DMS 273 treated with DMSO at 0.1 percent for 48 hours (cell line): ENCODE measurements at places on chromosomes 1 and 21.

DNA sequence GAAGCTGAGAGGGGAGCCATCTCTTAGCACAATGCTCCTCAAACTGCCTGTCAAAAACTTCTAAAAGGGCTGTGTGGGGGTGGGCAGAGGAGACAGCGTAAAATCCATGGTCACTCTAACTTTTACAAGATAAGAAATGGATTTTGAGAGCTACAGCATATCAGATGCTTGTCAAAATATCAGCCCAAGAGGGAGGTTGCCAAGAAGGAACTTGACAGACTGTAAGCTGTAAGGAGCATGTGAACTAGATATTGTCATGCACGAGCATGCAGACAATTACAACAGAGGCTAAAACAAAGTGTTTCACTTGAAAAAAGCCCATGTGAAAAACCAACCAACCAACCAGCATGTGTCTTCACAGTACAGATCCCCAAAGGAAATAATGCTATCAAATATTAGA is 107.3 kb upstream of the B3GALT2 start:
- no peak for DNase-seq

DNA sequence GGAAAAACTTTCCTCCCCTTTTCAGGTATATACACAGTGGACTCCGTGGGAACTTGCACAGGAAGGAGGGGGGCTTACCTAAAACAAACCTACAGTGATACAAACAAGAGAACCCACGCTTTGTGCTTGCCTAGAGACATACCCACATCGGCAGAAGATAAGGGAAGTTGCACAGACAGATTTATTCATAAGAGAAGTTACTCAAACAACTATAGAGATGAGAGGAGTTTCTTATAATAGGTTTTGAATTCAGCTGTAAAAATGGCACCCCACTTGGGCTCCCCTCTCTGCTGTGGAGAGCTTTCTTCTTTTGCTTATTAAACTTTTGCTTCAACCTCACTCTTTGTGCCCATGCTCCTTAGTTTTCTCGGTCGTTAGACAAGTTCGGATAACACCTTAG is 1.8 kb upstream of the DUSP12 start:
- no peak for DNase-seq

- DNase-seq: no peak
Measured at GRCh38 chr1:64623750-64624191, 121.1 kb upstream of the RAVER2 start.

DNA sequence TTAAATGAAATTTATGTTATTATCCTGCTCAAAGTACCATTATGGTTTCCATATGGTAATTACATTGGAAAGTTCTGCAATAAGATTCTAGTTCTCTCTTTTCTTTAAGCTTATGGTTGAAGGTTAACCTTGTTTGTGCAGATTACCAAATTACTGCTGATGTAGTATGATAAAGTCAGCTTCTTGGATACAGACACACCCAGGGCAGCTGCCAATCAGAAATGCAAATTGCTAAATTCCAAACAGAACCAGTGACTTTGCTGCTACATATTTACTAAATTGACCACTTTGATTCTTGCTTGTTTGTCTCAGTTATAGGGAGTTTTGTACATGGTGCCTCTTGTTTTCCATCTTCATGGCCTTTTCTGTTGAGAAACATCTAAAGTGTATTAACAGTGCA is 26.5 kb downstream of the GNAT2 start:
- no peak for DNase-seq

DNA sequence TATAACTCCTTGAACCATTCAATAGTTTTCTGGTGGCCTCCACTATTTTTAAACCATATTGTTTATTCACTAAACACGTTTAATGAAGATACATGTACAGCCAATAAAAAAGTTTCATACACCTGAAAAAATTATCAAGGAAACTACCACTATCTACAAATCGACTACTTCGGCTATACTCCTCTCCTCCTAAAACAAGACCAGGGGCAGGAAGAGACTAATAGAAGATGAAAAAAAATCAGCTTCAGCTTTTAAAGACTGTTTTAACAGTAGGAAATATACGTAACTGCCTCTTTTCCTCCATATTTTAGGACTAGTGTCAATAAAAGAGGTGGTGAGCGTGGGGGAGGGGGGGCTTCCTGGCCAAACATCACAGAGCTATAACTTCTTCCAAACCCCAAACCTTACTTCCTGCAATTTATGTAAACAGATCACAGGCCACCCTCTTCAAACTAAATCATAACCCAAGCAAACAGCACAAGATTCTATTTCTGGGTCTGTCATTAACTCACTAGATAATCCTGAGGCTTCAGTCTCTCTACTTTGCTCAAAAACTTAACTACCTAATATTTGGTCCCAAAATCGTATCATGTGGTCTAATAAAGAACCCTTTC is 15.1 kb downstream of the FOXJ3 start:
- DNase-seq: no peak

DNA sequence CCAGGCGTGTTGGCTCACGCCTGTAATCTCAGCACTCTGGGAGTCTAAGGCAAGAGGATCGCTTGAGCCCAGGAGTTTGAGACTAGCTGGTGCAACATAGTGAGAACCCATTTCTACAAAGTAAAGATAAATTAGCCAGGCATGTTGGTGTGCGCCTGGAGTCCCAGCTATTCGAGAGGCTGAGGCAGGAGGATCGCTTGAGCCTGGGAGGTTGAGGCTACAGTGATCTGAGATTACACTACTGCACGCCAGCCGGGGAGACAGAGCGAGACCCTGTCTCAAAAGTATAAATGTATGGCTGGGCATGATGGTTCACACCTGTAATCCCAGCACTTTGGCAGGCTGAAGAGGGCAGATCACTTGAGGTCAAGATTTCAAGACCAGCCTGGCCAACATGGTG is 51.5 kb upstream of the LBR start:
- DNase-seq: no peak

GRCh38 chr21:45158491-45159423 is 84.4 kb downstream of the ADARB1 start:
- no peak for DNase-seq

DNA sequence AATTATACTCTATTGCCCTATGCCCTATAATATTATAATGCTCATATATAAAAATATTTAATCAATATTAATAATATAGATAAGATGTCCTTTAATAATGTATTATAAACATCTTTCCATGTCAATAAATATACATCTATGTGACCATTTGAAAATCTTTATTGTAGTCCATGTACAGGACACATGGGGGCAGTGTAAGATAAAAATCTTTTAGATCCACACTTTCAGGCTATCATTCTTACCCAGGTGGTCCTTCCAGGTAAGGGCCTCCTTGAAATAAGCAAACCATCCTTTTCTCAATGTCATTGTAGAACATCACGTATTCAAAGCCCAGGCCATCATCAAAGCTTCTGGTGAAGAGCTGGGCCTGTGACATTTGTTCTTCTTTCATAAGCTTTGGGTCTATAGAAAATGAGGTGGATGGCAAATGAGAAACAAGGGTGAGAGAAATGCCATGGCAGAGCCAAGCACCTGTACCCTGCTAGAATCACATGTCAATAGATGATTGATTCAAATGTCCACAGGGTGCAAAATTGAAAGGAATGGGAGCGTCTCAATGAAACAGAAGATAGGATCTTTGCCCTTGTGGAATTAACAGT is 20.2 kb downstream of the THEM4 start:
- no peak for DNase-seq

GRCh38 chr1:61160526-61160925 is 78.2 kb downstream of the NFIA start:
- no peak for DNase-seq
